ENCODE measurements at places on chromosomes 2 and 18. TPM values are rescaled to one million over a fixed set of nuclear protein-coding genes. Genes with fewer than 3 reads are reported as not detected.
A peak's percentile ranks its signal among the peaks of the same experiment; 100 is the strongest.

DNA sequence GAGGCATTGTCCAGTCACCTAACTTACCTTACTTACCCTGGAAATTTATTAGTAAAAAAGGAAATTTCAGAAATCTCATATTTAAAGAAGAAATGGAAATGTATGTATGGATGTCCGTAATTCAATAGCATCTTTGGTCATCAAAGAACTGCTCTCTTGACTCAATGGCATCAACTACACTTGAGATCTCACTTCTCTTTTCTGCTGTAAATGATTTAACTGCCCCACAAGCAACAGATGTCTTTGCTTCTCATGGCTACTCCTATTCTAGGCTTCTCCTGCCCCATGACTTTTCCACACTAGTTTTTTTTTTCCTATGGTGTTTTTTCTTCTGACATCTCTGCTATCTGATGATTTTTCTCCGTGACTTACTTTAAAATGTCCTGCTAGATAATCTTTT is 34.0 kb upstream of the ERMN start:
- DNase-seq: no peak

DNA sequence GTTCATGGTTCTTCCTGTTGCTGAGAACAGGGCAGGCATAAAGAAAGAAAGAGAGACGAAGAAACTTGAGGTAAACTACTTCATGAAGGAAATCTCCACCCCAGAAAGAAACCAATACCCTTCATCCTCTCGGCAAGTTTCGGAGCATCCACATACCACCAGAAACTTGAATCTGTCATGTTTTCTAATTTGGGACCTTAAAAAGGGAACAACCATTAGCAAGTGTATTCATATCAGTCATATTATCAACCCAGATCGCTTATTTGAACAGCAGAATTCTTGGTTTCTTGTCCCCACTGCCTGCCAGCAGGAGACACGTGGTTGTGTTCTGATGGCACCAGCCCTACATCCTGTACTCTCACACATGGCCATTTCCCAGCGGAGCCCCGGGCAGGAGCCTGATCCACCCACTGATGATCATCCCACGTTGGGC is 53.2 kb upstream of the FZD7 start:
- no peak for DNase-seq

GRCh38 chr2:75516378-75517360 is 44.1 kb downstream of the EVA1A start:
- no peak for DNase-seq

GRCh38 chr2:31337197-31337596 is 77.3 kb downstream of the XDH start:
- no peak for DNase-seq

- no peak for DNase-seq
Observed at GRCh38 chr2:19844750-19845149, 57.0 kb downstream of the TTC32 start.

The TIGD1 gene
- total RNA-seq: 9.1 TPM

- DNase-seq: no peak
Observed at GRCh38 chr2:47639467-47639866, 143.5 kb upstream of the MSH6 start.

DNA sequence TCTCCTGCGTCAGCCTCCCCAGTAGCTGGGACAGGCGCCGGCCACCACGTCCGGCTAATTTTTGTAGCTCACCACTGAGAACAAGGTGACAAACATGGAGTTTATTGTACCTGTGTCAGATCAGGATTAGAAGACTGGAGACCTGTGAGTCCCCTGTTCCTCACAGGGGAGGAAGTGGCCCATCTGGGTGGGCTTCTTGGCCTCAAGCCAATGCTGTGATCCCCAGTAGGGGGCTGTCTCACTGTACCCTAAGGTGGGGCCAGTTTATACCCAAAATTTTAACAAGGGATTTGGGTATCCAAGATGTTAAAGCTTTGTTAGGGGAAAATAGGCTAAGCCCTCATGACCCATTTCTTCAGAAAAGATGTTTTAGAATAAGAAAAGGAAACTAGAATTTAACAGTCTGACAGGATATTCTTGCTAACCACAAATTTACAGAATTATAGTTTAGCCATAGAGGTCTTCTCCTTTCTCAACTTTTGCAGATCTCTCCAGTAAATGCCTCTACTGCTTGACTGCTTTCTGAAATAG is 16.3 kb downstream of the PCBP1 start:
- DNase-seq: no peak

The MTLN gene
- total RNA-seq: 72.8 TPM

DNA sequence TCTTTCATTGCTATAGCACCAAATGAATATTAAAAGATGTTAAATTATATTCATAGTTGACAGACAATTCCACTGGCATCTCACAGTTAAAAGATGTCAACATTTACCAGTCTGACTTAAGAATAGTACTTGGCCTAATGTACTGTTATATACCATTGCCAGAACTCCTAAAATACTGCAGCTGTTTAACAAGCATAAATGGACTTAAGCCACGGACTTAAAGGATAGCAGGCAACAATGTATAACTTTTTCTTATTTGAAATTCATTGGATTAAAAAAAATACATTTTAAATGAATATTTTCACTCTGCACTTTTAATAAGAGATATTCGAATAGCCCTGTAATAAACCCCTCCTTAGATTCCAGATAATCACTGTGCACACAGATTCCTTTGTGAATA is 3.8 kb downstream of the TCF4 start:
- no peak for DNase-seq

The CLEC4F gene
- not detected for total RNA-seq

GRCh38 chr2:26610504-26611335 is 30.4 kb downstream of the CIB4 start:
- no peak for DNase-seq

The MRPL53 gene
- 102 TPM for total RNA-seq

The DPYSL5 gene
- total RNA-seq: not detected

DNA sequence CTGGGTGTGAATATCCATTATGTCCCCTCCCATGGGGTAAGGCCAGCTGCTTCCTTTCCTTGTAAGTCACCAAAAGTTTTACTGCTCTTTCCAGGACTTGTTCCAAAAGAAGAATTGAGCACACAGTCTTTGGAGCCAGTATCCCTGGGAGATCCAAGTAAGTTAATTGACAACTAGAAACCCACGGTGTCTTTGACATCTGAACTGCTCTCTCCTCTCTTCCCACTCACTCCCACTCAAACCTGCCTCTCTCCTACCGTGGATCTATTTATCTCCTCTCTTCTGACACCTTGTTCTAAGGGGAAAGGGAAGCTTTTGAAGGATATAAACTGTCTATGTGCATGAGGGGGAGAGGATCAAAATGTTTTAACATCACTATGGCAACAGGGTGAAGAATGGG is 86.7 kb downstream of the VIT start:
- no peak for DNase-seq

GRCh38 chr2:212554233-212554632 is 15.6 kb upstream of the ERBB4 start:
- no peak for DNase-seq

DNA sequence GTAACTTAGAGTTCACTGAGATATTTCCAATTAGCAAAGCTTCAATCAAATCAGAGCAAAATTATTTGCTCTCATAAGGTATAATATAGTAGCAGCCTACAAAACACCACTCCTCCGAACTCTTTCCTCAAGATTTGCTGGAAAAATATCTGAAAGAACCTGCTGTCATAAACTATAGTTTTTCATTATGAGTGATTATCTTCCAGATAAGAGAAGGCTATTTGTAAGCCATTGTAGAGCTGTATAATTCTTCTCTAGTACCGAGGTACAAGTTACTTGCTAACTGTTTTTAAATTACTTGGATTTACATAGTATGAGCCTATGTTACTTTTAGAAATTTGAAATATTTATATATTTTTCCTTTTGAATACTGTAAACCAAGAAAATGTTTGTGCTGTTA is 2.1 kb downstream of the NDC80 start:
- DNase-seq: no peak

DNA sequence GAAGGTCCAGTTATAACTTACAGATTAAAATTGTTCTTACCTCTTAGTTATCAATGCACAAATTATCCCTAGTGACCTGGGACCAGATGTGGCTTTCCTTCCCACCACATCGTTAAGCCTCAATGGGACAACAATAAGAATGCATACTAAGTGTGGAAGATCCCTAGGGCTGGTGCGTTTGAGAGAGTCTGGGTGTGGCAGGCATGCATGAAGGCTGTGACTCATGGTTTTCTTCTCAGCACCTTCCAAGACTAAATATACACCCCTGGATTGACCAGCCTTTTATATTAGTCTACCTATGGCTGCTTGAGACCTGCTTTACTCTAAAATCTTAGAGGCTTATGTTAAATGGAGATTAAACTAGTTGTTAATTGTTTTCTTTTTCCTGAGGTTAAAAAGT is 261.7 kb upstream of the SLC14A2 start:
- no peak for DNase-seq

DNA sequence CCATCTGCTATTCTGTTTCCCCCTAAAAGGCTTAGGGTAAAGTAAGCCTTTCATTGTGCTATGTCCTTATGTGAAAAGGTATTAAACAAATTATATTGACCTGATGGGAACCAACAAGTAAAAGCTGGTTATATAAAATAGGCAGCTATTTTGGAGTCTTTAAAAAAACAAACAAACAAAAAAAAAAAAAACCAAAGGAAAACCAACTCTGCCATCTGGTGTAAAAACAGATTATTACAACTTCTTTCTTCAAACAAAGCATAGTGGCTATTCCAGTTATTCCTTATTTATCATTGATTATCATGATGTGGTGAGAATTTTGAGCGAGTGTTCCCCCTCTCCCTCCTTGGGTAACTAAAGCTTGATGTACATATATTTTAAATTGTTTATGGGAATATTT is 122.3 kb upstream of the FHL2 start:
- DNase-seq: no peak

The WNT10A gene
- total RNA-seq: 0.18 TPM

- DNase-seq: peak; percentile 4
Observed at GRCh38 chr2:1743396-1744150, 742 bp downstream of the PXDN start.

All from activated T-helper 2 cell treated with anti-CD3 and anti-CD28 coated beads, Interferon-gamma antibody, Interleukin-2, Interleukin-4, amounts not matched to agents 10 μg/mL and 5 μg/mL and 100 μg/mL, durations not matched to agents 14 hours and 24 hours and 36 hours (primary cell).